Forelimb muscle (tissue), 1 donor: ENCODE measurements at places on chromosomes 2 and 18.
A peak's percentile ranks its signal among the peaks of the same experiment; 100 is the strongest.

- no peak for DNase-seq
These were observed 185.6 kb downstream of the PID1 start for GRCh38 chr2:229085439-229085838.

DNA sequence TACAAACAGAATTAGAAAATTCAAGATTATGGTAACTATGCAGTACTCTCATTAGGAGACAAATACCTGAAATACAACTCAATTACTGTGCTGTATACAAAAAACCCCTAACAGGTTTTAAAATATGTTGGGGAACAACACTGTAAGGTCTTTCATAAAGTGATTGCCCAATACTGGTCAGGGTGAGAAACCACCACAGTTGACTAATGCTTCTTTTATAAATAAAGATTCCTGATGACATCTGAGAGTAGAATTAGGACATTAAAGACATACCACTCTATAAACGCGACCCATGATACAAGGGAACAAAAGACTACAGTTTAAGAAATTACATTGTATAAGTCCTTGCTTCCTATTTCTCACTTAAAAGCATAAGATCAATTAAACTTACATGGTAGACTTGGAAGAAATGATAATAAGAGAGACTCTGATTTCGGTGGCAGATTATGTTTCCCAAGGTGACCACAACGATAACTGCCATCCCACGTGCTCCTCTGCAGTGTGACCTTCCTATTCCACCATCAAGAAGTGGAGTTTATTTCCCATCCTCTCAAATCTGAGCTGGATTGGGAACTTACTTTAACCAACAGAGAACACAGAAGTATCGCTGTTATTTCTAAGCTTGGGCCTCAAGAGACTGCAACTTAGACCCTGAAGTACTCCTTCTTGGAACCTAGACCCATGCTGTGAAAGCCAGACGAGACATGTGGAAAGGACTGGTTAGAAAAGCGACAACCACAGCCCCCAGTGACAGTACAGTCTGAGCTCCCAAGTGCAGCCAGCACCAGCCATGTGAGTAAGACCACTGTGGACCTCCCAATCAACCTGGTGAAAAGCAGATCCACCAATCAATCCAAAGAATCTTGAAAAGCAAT, 52.3 kb downstream of the ZNF521 start:
- no peak for DNase-seq

GRCh38 chr2:239443666-239444567, 43.1 kb upstream of the HDAC4 start:
- DNase-seq: no peak

GRCh38 chr18:50644807-50645206, 84.9 kb downstream of the MAPK4 start:
- DNase-seq: no peak

GRCh38 chr18:79690586-79691482, 11.2 kb downstream of the CTDP1 start:
- no peak for DNase-seq

DNA sequence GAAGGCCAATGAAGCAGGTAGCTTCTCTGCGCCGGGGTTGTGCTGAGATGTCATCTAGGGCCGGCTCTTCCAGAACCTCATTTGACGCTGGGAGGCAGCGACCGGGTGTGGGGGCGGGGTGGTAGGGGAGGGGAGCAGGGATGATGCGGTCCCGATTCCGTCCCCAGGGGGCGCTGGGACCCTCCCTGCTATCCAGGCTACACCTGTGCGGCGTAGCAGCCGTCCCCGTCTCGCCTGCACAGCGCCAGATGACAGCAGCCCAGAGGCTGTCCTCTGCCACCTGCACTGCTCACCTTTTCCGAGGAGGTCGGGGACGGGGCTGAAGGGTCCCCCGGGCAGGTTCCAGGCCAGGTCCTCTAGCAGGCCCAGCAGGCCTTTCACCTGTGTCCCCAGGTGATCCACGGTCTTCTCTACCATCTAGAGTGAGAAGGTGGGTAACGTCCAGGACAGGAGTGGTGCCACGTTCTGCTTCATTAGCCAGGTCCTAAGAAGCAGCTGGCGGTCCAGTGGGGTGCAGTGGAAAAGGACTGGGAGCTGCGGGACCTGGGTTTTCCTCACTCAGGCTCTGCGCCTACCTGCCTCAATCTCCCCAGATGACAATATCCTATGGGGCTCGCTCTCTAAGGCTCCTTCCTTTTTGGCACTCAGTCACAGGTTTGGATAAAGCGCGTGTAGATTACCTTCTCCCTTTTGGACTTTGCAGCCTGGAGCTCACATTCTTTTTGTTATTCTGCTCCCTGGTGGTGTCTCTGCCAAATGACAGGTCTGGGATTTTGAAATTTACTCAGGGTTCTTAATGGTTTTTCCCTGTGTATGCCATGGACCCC, 56.0 kb upstream of the RAB6C start:
- no peak for DNase-seq

- no peak for DNase-seq
These were observed 162.1 kb downstream of the MGAT5 start for GRCh38 chr2:134416018-134416417.

GRCh38 chr2:108591163-108591562, 56.9 kb downstream of the LIMS1 start:
- DNase-seq: no peak

DNA sequence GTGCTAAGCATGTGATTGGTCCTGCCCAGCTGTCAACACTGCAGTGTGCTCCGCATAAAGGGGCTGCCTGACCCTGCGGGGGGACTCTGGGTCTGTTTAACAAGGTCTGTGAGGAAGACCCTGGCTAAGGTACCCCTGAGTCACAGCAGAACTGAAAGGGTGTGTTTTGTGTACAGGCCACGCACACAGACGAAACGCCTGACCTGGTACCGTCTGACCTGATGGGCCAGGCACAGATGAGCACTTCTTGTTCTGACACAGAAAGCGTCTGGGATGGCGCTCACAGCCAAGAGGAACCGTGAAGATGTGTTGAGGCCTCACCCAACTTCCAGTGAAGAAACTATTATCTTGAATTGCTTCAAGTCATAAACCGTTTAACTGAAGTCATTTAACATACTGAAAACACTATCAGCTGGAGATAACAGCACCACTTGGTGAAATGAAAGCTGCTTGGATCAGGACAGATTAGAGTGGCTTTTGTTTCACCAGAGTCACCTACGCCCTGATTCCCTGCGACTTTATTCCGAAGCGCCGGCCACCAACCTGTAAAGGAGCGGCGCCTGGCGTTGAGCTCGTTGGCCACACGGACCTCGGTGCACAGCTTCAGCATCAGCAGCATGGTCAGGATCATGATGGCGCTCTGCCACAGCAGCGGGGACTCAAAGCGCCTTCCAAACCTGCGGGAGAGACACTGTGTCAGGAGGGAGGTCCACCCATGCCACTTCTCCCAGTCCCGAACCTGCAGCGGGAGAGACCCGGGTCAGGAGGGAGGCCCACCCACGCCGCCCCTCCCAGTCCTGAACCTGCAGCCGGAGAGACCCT, 8.5 kb downstream of the SLC66A2 start:
- DNase-seq: no peak

GRCh38 chr2:64656379-64656778, 2.7 kb upstream of the SERTAD2 start:
- no peak for DNase-seq

DNA sequence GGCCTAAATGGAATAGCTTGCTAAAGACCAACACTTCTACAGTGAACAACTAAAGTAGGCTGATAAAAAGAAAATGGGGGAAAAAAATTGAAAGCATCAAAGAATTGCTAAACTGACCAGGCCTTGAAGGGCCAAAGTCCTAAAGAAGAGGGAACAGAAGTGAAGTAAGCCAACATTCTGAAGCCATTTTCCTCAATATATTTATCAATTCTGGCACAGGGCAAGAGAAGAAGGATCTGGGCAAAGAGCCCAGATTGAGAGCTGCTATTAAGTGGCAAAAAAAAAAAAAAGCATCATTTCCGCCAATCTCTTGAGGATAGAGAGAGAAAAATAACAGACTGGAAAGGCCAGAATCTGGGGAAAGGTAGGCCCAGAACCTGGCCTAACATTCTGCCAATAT, 25.7 kb downstream of the FANCL start:
- DNase-seq: no peak

- DNase-seq: no peak
These were observed 12.6 kb downstream of the AGAP1 start for GRCh38 chr2:235506291-235506996.

- DNase-seq: no peak
These were observed 160.2 kb downstream of the GALNT14 start for GRCh38 chr2:30978044-30978443.

DNA sequence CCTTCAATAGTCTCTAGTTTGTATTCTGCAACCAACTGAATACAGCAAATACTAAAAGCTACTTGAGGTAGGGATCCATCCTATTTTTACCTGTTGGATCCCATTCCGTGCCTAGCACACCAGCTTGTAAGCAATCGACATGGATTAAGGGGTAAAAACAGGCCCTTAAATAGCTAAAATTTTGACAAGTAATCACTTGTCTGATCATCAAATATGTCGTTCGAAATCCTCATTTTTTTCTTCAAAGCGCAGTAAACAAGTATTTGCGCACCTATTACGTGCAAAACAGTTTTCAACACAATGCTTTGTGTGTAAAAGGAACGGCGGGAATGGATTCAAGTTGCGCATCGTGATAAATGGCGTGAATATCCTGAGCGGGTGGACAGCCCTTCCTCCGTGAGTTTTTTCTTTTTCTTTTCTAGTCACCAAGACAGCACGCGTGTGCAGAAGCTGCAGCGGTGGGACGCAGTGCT, 1.4 kb upstream of the ACVR2A start:
- no peak for DNase-seq

DNA sequence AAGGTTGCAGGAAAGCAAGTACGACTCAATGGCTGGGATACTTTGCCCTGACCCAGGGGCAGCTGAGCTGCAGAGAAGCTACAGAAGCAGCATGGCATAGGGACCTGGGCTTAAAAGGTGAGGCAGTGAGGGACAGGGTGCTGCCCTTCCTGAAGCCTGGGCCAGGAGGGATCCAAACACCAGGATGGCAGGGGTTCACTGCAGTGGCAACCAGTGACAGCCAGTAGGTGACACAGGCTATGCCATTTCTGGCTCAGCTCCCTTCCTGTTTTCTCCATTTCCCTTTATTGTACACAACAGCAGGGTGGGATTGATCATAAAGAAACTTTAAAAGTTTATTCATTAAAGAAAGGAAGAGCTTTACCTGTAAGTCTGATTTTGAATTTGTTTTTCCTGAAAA, 48.8 kb downstream of the CABYR start:
- DNase-seq: no peak

DNA sequence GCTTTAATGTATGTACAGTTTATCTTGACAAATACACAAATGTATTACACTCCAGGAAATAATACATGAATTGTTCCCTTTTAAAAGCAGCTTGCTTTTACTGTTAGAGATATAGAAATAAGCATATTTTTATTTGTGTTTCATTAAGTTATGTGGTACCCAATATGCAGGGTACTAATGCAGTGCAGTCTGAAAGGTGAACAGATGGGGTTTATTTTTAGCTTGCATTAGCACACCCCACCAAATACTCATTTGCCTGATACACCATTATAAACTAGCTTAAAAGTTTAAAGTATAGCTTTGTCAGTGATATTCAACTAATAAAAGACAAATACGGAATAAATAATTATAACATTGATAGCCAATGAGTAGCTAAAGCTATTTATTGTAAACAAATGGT, 394.7 kb upstream of the ZNF804A start:
- no peak for DNase-seq

DNA sequence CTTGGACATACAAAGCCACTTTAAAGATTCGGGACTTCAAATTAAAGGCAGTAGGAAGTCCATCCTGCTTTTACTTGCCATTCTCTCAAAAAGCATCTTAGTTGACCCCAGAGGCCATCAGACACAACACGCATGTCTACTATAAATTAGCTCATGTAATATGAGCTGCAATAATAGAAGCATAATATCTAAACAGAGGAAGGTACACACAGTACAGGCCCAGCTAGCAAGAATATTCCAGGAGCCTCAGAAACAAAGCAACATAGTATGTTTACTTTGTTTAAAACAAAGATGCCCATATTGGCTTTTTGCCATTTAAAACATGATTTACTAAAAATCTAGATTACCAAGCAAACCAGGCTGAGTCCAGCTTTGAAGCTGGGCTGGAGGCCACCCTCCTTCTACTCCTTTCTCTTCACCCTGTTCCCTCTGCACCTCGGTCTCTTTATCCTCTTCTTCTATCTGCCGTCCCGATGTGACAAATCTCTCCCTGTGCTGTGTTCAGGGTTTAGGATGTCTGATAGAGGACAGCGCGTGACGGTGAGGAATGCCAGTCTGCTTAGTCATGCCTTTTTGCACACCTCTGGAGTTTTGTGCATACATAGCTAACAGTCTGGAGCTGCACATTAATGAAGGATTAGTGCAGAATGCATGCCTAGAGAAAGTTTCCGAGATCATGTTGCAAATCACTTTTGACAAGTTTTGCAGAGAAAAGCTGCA, 28.2 kb downstream of the DTNA start:
- no peak for DNase-seq

GRCh38 chr18:5295231-5295920, at the start of gene ZBTB14:
Gene ZBTB14 (minus strand): TSS chr18:5295726. CDS start chr18:5293246, 2,480 bp downstream.
- DNase-seq: peak; percentile 50

GRCh38 chr18:75115514-75115913, 93.4 kb downstream of the PTGR3 start:
- no peak for DNase-seq

GRCh38 chr2:201827621-201828020, 21.3 kb downstream of the CDK15 start:
- no peak for DNase-seq

- no peak for DNase-seq
These were observed 476.4 kb upstream of the CHST9 start for GRCh38 chr18:27661320-27662018.
